ENCODE measurements at places on chromosomes 11 and 22. TPM values are rescaled to one million over a fixed set of nuclear protein-coding genes. Genes with fewer than 3 reads are reported as not detected.

The FDXACB1 gene
- 2.1 TPM for total RNA-seq

The STX3 gene
- 24.9 TPM for total RNA-seq

The TTLL12 gene
- 27.0 TPM for total RNA-seq

The FJX1 gene
- total RNA-seq, result 28.8 TPM

The ZP1 gene
- total RNA-seq, result 1.4 TPM

The GRM5 gene
- total RNA-seq, result 0.22 TPM

The TESMIN gene
- total RNA-seq, result 0.55 TPM

The UFD1 gene
- 55.4 TPM for total RNA-seq

The GCAT gene
- 4.3 TPM for total RNA-seq

The CEND1 gene
- total RNA-seq, result not detected

The OR5A1 gene
- not detected for total RNA-seq

The C11orf97 gene
- total RNA-seq, result not detected

The NAALADL1 gene
- 15.2 TPM for total RNA-seq

The TUBA8 gene
- total RNA-seq, result 5.1 TPM

The DRD4 gene
- 0.71 TPM for total RNA-seq

The RAB36 gene
- 3.2 TPM for total RNA-seq

The E2F8 gene
- total RNA-seq, result not detected

The PATE1 gene
- not detected for total RNA-seq

All from mesenteric fat pad (tissue), 1 donor.